ENCODE measurements at places on chromosomes 11 and 22.

DNA sequence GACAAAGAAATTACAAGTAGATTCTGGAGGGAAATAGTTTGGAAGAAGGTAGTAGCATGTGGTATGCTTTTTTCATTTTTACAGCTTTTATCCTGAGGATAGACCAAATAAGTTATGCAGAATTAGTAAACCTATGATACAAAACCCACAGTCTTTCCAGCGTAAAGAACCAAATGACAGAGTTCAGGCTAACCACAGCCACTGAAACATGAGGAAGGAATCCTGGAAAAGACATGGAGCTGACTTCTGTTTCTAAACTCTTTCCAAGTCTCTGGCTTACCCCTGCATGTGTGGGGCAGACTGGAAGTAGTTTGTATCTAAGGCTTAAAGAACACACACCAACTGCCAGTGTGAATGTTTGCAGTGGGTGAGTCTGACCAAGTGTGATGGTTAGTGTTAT lies 258.4 kb upstream of the TENM4 start:
- DNase-seq: no peak

DNA sequence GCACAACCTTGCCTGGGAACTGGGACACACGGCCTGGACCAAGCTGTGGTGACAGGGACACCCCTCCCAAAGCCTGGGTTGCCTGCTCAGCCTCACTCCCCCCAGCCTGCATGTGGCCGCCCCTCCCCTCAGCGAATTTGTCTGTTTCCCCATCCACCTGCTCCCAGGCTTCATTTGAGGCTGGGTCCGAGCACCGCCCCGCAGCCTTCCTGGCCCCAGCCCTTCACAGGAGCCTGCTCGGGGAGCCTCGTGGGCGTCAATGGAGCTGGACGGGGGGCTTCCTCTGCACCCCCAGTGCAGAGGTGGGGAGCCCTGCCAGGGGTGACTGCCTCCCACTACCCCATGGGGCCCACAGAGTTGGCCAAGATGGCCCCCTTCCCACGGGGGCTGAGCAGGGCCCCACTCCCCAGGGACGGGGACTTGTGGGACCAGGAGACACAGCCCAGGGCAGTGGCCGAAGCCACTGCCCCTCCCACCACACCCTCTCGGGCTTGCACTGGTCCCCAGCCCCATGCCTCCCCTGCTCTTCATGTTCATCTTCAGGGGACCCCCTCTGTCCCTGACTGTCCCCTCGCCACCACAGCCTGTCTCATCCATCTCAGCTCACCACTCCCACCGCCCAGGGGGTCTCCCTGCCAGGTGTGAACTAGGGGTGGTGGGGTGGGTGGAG lies 91.7 kb downstream of the WNT7B start:
- no peak for DNase-seq

DNA sequence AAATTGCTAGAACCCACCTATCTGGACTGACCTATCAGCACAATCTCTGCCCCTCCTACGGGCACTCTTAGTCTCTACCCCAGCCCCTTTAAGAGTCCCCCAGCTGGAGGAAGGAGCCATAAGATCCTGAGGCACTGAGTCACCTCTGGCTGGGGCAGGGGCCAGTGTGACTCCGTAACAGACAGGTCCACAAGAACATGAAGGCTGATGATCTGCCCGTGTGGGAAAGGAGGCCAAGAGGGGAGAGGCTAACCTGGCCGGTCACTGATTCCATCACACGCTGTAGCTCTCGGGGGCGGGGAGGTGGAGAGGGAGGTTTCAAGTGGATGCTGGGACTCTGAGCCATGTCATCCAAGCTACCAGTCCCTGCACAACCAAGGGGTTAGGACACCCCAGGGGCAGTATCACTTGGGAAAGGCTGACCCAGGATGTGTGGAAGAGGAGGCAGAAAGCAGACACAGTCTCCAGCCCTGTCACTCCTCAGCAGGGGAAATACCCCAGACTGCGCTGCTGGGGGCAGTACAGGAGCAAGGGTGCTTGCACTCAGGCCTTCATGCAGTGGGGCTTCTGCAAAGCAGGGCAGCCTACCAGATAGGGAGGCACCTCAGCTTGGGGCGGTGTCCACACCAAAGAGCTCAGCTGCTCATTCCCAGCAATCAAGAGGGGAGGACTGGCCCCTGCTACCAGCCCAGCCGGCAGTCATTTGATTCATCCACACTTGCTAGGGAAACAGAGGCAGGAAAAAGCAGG lies 22.3 kb downstream of the ARHGAP1 start:
- DNase-seq: no peak

DNA sequence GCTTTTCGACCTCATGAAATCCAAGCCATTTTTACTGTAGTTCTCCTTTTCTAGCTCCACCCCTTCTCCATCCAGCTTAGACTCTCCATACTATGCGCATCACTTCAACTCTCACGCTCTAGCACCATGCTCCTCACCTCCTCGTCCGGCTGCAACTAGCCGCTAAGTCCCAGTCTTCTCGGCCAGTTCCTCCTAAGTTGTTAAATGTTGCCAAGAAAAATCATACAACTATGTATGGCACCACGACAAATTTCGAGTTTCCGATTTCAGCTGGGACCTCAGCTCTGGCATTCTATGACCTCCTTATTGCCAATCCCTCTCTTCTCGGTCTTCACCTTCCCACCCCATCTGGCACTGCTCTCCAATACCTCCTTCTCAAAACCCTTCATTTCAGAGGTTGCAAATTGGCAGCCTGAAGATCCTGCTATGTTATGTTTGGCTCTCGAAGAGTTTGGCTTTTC lies 1.0 kb downstream of the ZNF70 start:
- DNase-seq: no peak

DNA sequence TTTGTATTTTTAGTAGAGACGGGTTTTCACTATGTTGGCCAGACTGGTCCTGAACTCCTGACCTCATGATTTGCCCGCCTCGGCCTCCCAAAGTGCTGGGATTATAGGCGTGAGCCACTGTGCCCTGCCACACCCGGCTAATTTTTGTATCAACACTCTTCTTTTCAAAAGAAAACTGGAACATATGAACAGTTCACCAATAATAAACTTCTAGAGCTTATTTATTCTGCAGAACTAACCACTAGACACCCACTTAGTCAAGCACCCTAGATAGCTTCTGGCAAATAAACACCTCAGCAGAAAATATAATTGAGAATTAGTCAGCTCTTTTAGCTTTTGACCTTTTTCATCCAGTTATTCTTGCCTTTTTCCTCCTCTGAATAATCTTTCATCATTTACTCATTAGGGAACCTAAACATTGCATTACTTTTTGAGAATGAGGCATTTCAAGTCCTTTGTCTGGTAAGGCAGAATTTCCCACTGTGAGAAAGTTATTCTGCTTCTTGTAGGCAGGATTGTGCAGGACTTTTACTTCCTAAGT lies 27.3 kb upstream of the TMEM41B start:
- no peak for DNase-seq
